ENCODE measurements at places on chromosomes 5 and 9. TPM values are rescaled to one million over a fixed set of nuclear protein-coding genes. Genes with fewer than 3 reads are reported as not detected.

Gene C5orf58
- 0.68 TPM for polyA plus RNA-seq

Gene SNCAIP
- polyA plus RNA-seq: 1.2 TPM

Gene ARL14EPL
- polyA plus RNA-seq: not detected

Gene NR2F1
- 29.0 TPM for polyA plus RNA-seq

Gene FBXW5
- polyA plus RNA-seq: 150 TPM

Gene DNM1
- 6.0 TPM for polyA plus RNA-seq

Gene NAIP
- polyA plus RNA-seq: 2.2 TPM

Gene PLPP6
- polyA plus RNA-seq: 2.1 TPM

Gene PCDHGA5
- polyA plus RNA-seq: 2.0 TPM

Gene BBLN
- polyA plus RNA-seq: 138 TPM

Gene ZER1
- 34.7 TPM for polyA plus RNA-seq

Gene CTXN3
- polyA plus RNA-seq: not detected

Gene PIGO
- polyA plus RNA-seq: 10.0 TPM

Gene SLIT3
- 32.9 TPM for polyA plus RNA-seq

Gene SPACA9
- 11.2 TPM for polyA plus RNA-seq

Gene KCNIP1
- 0.11 TPM for polyA plus RNA-seq

Gene ADRB2
- polyA plus RNA-seq: 2.4 TPM

Gene PIP5K1B
- polyA plus RNA-seq: 37.8 TPM

Gene WDR38
- polyA plus RNA-seq: 0.09 TPM

Gene SLC25A48
- 0.25 TPM for polyA plus RNA-seq

Gene TMEM174
- polyA plus RNA-seq: not detected

Gene PTGES2
- 162 TPM for polyA plus RNA-seq

Gene NPR3
- polyA plus RNA-seq: 12.6 TPM

Gene KCNV2
- not detected for polyA plus RNA-seq

Gene ADGRV1
- polyA plus RNA-seq: 0.05 TPM

Gene DIPK1B
- polyA plus RNA-seq: 42.7 TPM

Gene NINJ1
- 96.2 TPM for polyA plus RNA-seq

Gene PCDHGA12
- polyA plus RNA-seq: 2.7 TPM

Gene ARHGEF37
- polyA plus RNA-seq: 10.4 TPM

Gene SPAG8
- polyA plus RNA-seq: 5.4 TPM

Gene PCDHGA6
- 2.2 TPM for polyA plus RNA-seq

Gene STING1
- 47.9 TPM for polyA plus RNA-seq

Gene PALM2AKAP2
- 7.6 TPM for polyA plus RNA-seq

Gene SOX30
- polyA plus RNA-seq: 0.41 TPM

Gene CDX1
- polyA plus RNA-seq: 0.09 TPM

Gene NR4A3
- polyA plus RNA-seq: 57.4 TPM

Gene ATG10
- polyA plus RNA-seq: 5.3 TPM

Gene GMCL2
- polyA plus RNA-seq: not detected
